Amniotic epithelial cell (primary cell): ENCODE measurements at places on chromosomes 1 and 21.

- no peak for DNase-seq
These were observed 347.4 kb upstream of the B3GALT2 start for GRCh38 chr1:193533853-193534252.

DNA sequence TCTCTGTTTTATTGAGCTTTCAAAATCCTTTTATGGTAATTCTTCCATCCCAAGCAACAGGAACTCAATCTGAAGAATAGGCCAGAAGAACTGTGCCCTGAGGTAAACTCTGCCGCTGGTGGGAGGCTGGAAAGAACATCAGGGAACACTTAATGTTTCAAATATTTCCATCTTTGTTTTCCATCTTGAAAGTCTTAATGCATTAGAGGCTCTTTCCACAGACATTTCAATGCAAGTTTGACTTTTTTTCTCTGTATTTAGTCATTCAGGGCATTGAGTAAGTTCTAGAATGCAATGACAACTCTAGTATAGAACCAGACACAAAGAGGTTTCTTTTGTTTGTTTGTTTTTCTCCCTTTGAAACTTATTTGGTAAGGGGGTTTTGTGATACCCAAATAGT, 61.5 kb downstream of the KIAA0040 start:
- no peak for DNase-seq

GRCh38 chr1:241531195-241532161, 700 bp upstream of the KMO start:
- DNase-seq: peak; percentile 72

DNA sequence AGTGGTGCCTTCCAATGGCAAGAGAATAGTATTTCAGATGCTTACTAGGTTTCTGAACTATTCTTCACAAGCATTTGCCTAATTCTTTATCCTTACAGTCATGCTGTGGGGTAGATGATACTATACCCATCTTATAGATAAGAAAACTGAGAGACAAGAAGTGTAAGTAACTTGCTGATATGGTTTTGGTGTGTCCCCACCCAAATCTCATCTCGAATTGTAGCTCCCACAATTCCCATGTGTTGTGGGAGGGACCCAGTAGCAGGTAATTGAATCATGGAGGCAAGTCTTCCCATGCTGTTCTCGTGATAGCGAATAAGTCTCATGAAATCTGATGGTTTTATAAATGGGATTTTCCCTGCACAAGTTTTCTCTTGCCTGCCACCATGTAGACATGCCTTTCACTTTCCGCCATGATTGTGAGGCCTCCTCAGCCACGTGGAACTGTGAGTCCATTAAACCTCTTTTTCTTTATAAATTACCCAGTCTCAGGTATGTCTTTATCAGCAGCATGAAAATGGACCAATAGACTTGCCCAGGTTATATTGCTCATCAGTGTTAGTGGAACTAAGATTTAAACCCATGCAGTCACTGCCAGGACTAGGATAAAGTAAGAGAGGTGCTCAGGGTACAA, 298.7 kb downstream of the GRIK1 start:
- DNase-seq: no peak

DNA sequence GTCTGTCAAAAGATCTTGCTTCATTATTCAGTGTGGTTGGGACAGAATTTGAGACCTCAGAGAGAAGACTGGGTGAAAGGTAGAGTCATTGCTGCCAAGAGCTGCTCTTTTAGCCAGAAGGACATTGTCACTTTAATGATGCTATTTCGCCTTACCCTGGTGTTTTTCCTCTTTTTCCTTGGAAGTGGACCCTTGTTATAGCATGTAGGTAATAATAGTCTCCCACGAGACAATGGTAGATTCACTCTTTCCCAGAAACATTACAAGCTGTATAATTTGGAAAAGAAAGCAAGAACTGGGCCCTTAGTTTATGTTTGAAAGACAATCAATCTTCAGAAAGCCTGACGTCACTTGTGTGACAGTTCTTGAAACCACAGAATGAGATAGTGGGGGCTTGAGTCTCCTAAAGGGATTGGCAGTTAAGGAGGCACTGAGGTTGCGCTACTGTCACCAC, 3.8 kb downstream of the SERTAD4 start:
- peak; percentile 86 for DNase-seq

DNA sequence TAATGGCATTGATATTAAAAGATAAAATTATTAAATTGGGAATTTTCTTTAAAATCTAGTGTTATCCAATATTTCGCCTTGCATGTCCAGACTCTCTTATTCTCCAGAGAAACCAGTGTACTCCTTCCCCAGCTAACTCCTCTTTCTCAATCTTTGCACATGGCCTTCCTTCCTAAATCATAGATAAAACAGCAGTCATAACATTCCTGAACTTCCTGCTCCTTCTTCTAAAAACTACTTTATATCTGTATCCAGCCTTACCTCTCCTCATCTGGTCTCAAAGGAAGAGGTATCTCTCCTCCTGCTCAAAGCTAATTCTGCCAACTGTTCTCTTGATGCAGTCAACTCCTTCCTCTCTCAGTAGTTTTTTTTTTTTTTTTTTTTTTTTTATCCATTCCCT, 39.5 kb upstream of the NEK7 start:
- peak; percentile 84 for DNase-seq

GRCh38 chr1:233364695-233365539, 37.4 kb downstream of the MAP3K21 start:
- DNase-seq: peak; percentile 11
